ENCODE measurements at places on chromosomes 5 and 9.

DNA sequence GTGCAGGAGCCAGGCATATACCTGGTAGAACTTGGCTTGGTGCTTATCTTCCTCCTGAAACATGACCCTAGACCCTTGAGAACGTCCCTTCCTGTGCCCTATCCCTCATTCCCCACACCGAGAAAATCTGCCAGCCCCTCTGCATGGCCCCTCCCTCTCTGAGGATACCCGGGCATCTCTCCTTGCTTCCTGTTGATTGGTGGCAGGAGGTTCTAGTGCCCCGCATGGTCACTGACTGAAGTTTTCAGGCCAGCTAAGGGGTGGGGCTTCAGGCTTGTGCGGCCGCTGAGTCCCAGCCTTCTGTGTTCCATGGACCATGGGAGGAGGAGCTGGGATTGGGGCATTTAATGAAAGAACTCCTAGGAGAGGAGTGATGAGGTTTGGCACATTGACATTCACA lies 22.8 kb downstream of the IGIP start:
- no peak for DNase-seq

- DNase-seq = peak; percentile 51
Measured at GRCh38 chr9:38417003-38417945, 7.0 kb downstream of the IGFBPL1 start.

DNA sequence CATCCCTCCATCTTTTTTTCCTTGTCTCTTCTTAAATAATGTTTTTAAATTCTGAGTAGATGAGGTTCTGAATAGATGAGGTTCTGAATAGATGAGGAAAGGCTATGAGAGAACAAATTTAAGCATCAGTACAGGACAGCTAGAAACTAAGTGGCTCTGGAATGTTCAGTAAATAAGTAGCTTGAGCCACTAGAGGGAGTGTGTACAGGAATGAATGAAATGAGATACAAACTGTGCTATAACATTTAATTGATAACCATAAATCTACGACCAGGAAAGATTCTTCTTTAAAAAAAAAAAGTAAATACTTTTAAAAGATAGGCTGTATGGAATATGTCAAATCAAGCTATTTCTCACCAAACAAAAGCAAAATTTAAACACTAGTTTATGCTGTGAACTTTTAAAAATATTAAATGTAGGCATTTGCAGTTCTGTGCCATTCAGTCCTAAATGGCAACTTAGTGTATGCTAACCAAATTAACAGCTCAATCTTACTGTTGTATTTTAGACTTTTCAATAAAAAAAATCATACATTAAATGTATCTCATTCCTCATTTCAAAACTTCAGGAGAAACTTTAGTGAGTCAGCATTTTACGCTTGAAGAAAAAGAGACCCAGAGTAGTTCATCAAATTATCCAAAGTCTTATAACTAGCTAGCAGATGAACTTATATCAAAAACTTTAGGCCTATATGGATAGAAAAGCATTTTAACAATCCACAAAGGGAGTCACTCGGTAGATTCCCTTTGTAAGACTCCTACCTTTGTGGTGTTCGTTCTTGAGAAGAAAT lies 70.4 kb upstream of the SNX2 start:
- peak; percentile 48 for DNase-seq

- peak; percentile 75 for DNase-seq
Measured at GRCh38 chr5:142866563-142867275, 96.5 kb downstream of the ARHGAP26 start.

- DNase-seq = no peak
Measured at GRCh38 chr9:125904155-125904851, 157.1 kb downstream of the PBX3 start.

GRCh38 chr5:50440651-50441492 lies at the start of gene EMB:
Gene EMB (minus strand): TSS chr5:50441288. CDS start chr5:50441151, 137 bp downstream.
- peak; percentile 62 for DNase-seq

DNA sequence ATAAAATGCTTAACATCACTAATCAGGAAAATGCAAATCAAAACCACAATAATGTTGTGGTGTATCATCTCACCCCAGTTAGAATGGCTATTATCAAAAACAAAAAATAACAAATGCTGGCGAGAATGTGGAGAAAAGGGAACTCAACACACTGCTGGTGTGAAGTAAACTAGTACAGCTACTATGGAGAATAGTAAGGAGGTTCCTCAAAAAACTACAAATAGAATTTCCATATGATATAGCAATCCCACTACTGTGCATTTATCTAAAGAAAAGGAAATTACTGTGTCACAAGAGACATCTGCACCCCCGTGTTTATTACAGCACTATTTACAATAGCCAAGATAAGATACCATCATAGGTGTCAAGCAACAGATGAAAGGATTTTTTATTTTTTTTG lies 214.5 kb upstream of the RASA1 start:
- no peak for DNase-seq

- no peak for DNase-seq
Measured at GRCh38 chr9:131709771-131710431, 30.0 kb downstream of the RAPGEF1 start.

DNA sequence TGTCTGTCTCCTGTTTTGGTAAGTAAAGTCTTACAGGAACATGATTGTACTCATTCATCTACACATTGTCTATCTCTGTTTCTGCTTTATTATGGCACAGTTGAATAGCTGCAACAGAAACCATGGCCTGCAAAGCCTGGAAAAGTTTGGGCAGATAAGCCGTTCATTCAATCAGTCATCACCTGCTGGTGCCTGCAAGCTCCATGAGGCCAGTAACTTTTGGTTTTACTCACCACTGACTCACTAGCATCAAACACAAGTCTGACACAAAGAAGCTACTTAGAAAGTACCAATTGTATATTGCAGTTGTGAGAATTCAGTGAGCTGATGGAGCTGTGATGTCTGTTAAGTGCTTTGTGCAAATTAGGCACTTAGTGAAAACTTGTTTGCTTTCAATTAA lies 373.6 kb upstream of the SGCD start:
- no peak for DNase-seq

Data from hematopoietic multipotent progenitor cell treated with erythropoietin and hydrocortisone succinate and interleukin-3 and kit ligand, for 8 days (in vitro differentiated cells).